Memory B cell (primary cell): ENCODE measurements at places on chromosomes 7 and 10.

GRCh38 chr7:112414855-112415490, 35.3 kb upstream of the IFRD1 start:
- no peak overlapping the region for H3K4me3 ChIP-seq
- H3K27me3 ChIP-seq: peaks cover 7% of the 10 kb centered on the region
- H3K27ac ChIP-seq: no peak overlapping the region
- no peak for DNase-seq
- H3K36me3 ChIP-seq: peaks cover 2% of the 10 kb centered on the region

DNA sequence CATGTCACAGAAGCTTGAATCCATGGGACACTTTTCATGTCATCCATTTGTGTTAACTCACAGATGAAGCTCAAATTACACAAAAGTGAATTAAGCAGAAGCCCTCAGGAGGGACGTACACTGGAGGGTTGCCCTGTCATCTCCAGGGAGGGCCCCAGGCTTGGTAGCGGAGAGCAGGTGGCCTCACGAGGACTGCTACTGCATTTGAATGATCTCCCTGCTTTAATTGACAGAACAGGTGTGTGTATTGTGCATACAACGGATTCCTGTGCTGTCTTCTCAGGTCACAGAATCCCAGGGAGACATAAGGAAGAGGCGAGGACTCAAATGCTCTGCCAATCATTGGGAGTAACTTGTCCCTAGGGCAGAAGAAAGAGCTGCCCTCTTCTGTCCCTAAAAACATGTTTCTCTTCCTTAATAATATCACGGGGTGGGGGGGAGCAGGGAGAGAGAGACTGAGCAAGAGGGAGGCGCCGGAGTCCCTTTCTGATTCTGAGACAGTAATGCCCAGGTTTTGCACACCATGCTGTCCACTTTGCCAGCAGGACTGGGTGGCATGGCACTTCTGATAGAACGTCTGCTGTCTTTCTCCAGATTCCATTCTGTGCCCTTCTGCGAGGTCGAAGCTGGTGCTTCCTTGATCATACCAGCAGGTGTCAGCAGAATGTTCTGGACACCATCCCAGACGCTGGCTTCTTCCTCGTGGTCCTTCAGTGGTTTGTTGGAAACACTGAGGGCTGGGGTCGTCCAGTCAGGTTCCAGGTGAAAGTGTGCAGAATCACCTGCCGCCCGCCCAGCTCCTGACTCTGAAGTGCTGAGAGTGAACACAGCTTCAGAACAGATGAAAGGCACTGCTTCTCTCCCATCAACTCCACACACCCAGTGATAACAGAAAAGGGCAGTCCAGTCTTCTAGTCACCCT, 26.2 kb upstream of the RASGEF1A start:
- no peak overlapping the region for H3K27ac ChIP-seq
- peaks cover 4% of the 10 kb centered on the region for H3K4me1 ChIP-seq
- peaks cover 6% of the 10 kb centered on the region for H3K27me3 ChIP-seq
- H3K4me3 ChIP-seq: no peak overlapping the region
- DNase-seq: peak; percentile 24

DNA sequence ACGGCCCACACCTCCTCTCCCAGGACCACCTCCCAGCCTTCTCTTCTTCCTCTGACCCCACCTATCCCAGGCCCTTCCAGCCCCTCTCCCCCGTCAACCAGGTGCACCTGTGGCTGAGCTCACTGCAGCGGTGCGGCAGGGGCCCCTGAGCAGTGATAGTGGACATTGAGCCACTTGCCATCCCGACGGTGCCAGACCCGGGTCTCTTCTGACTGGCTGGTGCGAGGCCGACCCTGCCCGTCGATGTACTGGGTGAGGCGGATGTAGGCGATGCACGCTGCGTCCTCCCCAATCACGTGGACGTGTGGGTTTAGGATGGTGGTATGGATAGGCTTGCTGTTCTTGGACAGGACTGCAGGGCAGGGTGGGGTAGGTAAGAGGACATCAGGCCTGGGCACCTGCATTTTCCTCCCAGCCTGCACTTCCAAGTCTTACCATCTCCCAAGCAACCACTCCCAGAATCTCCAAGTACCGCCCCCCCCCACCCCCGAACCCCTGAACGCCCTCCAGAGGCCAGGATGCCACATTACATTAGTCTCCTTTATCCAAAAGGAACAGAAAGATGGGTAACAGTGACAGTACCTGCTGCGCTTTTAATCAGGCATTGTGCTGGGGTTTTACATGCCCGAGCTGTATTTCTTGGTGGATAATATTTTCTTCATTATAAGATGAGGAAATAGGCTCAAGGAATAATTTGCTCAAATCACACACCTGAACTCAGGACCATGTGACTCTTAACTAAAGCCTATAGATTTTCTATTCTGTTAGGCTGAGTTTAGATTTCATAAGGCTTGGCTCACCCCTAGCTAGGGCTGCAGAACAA, 3.7 kb upstream of the NDST2 start:
- peaks cover 4% of the 10 kb centered on the region for H3K4me1 ChIP-seq
- H3K36me3 ChIP-seq: peaks cover 18% of the 10 kb centered on the region
- DNase-seq: no peak
- H3K4me3 ChIP-seq: no peak overlapping the region

DNA sequence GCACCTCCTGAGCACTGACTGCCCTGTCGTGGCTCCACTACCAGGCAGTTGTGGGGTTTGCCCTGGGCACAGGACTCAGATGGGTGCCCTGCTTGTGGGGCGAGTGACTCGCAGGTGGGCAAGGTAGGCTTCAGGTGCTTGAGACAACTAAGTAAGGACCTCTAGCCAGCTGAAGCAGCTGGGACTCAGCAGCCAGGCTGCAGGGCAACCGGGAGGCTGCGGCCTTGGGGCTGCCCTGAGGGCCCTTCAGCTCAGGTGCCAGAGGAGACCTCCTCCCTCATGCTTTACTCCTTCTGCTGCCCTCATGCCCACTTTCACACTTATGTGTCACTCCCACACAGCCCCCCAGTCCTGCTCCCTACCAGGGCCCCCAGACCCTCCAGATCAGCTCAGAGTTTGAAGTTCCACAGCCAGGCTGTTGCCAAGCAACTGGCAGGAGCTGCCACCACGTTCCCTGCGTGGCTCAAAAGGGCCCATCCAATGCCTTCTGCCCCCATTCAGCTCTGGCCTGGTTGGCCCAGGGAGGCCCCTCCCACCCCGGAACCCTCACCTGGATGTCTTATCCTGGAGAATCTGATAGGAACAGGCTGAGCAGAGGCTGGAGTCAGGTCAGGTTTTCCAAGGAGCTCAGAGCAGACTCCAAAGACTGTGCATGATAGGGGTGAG, 10.0 kb downstream of the TLX1 start:
- peaks cover 9% of the 10 kb centered on the region for H3K4me1 ChIP-seq
- no peak overlapping the region for H3K27ac ChIP-seq
- no peak overlapping the region for H3K4me3 ChIP-seq
- H3K36me3 ChIP-seq: no peaks in the 10 kb centered on the region
- DNase-seq: no peak

GRCh38 chr10:48291190-48291589, 15.3 kb upstream of the MAPK8 start:
- H3K36me3 ChIP-seq: peaks cover 2% of the 10 kb centered on the region
- H3K4me3 ChIP-seq: no peak overlapping the region
- H3K27ac ChIP-seq: no peak overlapping the region
- H3K27me3 ChIP-seq: peaks cover 2% of the 10 kb centered on the region
- H3K4me1 ChIP-seq: peaks cover 2% of the 10 kb centered on the region
- no peak for DNase-seq

DNA sequence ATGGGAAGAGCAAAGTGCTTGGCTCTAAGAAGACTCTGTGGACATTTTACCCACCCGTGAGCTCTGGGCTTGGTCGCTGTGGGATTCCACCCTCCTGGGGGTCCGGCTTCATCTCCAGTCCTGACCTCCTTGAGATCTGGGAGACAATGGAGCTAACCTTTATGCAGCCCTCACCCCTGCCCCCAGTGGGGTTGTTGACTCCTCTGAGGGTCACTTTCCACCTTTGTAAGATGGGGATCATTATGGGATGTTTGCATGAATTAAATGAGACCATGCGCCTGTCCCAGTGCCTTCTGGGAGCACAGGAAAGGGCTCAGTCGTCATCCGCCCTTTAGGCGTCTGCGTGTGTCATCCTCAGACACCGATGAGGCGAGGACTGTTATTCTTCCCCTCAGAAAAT, 237.2 kb downstream of the SKAP2 start:
- H3K27me3 ChIP-seq: no peaks in the 10 kb centered on the region
- H3K27ac ChIP-seq: no peak overlapping the region
- DNase-seq: no peak
- no peaks in the 10 kb centered on the region for H3K4me1 ChIP-seq
- no peak overlapping the region for H3K4me3 ChIP-seq

DNA sequence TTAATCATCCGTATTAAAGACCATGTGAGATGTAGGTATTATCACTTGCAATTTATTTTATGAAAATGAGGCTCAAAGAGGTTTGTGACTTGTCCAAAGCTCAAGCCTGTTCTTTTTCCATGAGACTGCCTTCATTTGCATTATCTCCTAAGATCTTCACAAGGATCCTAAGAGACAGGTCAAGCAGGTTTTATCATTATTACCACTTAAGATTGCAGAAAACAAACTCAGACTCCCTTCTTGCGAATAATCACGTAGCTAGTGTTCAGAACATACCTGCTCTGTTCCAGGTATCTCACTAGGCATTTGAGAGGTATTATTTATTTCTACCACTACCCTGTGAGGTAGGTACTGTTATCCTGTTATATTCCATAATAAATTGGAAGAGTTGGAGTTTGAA, 64.8 kb downstream of the ZNRF2 start:
- no peaks in the 10 kb centered on the region for H3K36me3 ChIP-seq
- H3K4me1 ChIP-seq: peaks cover 43% of the 10 kb centered on the region
- DNase-seq: no peak

DNA sequence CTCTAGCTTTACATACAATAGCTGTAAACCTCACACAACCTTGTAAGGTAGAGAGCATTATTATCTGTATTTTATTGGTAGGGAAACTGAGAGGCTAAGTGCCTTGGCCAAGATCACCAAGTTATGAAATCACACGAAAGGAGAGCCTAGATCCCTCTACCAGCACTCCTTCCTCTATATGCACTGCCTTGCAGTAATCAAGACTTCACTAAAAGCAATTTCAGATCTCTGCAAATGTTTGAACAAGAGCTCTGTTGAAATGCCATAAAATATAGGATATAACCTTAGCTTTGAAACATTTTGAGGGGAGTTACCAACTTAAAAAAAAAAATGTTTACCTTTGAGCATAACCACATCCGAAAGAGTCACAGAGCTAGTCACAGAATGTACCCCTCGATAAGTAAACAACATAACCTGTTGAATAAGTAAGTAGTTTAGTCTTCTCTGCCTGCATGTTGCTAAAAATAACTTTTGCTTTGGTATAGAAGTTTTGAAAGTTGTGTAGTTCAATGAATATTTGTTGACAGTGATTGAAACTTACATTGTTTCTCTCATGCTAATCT, 709.4 kb downstream of the AUTS2 start:
- H3K27me3 ChIP-seq: no peaks in the 10 kb centered on the region
- DNase-seq: no peak
- no peak overlapping the region for H3K27ac ChIP-seq
- H3K36me3 ChIP-seq: peaks cover 8% of the 10 kb centered on the region
- H3K4me1 ChIP-seq: no peaks in the 10 kb centered on the region

DNA sequence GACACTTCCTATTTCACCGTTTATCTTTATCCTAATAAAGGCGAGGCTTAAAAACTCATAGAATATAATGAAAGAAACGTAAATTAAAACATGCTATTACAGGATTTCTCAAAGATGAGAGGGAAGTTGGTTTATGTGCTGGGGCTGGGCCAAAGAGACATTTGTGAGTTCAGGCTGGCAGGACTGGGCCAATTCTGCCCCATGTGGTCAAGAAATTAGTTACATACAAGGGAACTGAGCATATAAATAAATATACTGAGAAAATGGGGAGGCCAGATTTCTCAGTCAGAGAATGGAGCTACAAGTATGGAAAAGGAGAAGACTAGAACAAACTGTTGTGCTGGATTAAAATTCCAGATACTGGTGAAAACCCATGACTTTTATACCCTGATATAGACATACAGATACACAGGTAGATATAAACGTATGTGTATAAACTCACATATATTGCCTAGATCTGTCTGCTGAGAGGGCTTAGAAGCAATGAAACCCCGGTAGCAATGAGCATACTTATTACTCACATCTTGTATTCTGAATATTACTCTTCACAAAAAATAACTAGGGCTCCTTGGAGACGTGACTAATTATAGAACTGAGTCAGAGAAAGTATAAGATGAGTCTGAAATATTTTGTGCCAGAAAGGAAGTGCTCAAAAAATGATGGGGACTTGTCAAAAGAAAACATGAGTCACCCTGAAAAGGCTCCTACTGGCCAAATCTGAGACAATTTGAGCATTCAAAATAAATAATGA, 155.7 kb upstream of the FGFR2 start:
- no peak overlapping the region for H3K27ac ChIP-seq
- H3K4me3 ChIP-seq: no peak overlapping the region
- no peaks in the 10 kb centered on the region for H3K4me1 ChIP-seq
- DNase-seq: no peak

DNA sequence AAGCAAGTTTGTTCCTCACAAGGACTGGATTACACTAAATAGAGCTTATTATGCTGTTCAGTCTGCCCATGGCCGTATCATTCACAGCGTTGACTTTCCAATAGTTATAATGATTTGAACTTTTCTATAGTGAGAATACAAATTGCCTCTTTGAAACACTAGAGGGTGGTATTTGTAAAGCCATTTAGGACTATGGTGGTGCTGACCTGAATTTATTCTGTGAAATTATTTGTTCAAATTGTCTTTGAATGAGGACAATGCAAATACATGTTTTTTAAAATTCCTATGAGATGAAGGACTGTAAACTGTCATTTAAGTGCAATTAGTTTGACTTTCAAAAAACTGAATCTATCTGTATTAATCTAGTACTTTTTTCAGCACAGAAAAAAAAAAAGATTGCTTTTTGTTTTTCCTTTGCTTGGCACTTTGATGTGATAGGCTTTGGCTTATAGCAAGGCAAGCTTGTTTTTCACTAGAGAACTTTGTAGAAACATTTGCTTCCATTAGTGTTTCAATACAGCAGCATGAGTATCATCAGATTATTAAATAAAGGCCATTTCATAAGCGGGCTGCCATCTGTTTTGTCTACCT, 122.7 kb upstream of the TMEM229A start:
- H3K27ac ChIP-seq: no peak overlapping the region
- no peak for DNase-seq
- H3K4me3 ChIP-seq: no peak overlapping the region
- H3K4me1 ChIP-seq: no peaks in the 10 kb centered on the region

DNA sequence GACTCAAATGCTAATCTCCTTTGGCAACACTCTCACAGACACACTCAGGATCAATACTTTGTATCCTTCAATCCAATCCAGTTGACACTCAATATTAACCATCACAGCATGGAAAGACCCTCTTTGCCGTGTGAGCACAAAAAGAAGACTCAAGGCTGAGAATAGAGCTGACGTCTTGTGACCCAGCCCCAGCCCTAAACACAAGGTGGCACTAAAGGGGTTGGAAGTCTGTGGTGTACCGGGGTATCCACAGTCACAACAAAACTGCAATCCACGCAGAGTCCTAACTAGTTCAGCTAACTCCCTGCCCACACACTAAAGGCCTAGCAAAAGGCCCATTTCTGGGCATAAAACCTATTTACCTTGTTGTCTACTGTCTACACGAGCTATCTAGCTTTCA, 200.1 kb downstream of the ACTR3B start:
- H3K4me1 ChIP-seq: no peaks in the 10 kb centered on the region
- DNase-seq: no peak
- peaks cover 2% of the 10 kb centered on the region for H3K36me3 ChIP-seq

GRCh38 chr7:23175938-23176337, 5.9 kb upstream of the NUP42 start:
- H3K36me3 ChIP-seq: peaks cover 8% of the 10 kb centered on the region
- no peak for DNase-seq
- no peaks in the 10 kb centered on the region for H3K27me3 ChIP-seq
- H3K27ac ChIP-seq: no peak overlapping the region
- no peak overlapping the region for H3K4me3 ChIP-seq
